T-cell (primary cell): ENCODE measurements at places on chromosomes 1 and 21.
A peak's percentile ranks its signal among the peaks of the same experiment; 100 is the strongest.

GRCh38 chr1:110188035-110188618 is 22.0 kb upstream of the KCNC4 start:
- DNase-seq, result no peak

- DNase-seq, result no peak
Observed at GRCh38 chr1:84792421-84792820, 100.6 kb downstream of the LPAR3 start.

GRCh38 chr1:183914276-183914675 is 109.4 kb downstream of the RGL1 start:
- DNase-seq, result no peak

GRCh38 chr1:175377394-175377793 is 184.8 kb upstream of the KIAA0040 start:
- DNase-seq, result no peak

DNA sequence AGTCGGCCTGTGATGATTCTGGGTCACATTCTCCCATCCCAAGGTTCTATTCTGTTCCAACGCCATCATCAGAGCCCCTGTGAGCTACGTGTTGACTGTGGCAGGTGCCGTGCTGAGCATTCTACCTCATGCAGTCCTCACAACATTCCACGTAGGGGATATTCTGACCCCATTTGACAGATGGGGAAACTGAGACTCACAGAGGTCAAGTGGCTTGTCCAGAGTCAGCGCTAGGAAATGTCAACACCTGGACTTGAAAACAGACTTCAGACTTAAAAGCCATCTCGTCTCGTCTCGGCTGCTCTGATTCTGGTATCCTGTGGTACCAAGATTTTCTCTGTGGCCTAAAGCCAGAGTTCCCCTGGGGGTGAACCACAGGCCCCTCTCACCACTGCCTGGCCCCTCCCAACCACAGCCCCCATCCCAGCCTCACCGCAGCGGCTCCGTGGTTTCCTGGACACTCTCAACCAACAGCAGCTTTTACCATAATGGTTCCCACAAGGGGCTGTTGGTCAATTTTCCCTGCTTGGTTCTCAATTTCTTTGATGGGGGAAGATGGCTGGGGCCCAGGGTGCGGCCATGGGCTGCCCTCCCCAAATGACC is 39.6 kb downstream of the SDC3 start:
- DNase-seq, result no peak

- no peak for DNase-seq
Observed at GRCh38 chr1:95126366-95126765, 9.2 kb downstream of the TLCD4 start.

DNA sequence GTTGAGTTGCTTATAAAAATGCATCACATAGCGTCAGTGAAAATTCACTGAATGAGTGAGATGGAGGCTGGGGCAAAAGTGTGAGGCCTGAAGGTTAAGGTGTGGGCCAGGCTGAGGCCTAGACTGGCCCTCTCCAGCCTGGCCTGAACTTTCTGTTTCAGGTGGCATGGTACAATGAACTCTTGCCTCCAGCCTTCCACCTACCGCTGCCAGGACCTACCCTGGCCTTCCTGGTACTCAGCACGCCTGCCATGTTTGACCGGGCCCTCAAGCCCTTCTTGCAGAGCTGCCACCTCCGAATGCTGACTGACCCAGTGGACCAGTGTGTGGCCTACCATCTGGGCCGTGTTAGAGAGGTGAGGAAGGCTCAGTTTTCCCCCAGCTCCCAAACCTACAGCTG is 7.1 kb downstream of the MMACHC start:
- DNase-seq, result no peak

DNA sequence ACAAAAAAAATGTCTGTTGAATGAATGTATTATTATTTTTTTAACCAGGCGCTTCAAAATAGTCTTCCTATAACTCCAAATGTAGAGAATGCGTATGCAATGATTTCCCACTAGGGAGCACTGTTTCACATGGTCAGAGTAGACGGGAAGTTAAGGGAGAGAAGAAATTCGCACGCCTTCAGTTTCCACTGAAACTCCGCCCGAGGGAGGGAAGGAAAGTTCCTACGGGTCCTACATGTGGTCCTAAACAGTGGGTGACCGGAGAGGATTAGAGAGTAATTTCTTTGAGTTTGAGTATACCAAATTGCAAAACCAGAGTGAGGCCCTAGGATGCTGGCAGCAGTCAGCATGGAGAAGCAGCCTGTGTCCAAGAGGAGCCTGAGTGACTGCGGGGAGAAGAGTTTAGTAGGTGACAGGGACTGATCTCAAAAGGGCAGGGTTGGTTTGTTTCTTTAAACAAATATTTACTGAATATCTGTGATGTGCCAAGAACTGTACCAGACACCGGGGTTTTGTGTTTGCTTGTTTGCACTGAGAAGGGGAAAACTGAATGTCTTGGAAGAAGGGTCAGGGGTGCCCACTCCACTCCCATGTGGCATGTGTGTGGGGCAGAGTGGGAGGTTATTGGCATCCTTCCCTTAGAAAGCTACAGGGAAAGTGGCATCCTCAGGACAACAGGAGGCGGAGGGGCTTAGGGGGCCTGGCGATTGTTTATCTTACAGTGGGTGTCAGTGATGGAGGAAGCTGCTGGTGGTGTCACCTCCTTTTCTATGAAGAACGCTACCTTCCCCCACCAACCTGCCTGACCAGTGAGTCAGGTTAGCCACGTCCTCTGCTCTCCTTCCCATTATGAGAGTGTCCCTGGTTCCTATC is 22.8 kb downstream of the RNU5D-1 start:
- no peak for DNase-seq

DNA sequence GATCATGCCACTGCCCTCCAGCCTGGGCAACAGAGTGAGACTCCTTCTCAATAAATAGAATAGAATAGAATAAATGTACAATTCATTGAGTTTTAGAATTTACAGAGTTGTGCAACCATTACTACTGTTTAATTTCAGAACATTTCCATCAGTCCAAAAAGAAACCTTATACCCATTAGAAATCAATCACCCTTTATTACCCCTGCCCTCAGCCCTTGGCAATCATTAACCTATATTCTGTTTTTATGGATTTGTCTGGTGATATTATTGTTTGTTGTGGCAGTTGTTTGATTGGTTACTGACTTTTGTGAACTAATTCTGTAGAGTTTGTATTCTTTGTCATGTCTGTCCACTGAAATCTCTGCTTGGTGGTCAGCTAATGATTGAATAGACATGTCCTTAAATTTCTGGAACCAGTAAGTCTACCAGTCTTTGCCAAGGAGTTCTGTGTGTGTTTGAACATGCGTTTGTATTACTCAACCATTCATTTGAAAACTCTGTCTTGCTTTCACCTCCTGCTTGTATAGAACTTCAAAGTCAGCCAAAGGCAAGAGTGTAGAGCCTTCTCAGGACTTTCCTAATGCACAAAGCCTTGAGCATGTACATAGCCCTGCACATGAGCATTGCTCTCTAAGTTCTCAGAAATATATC is 208.8 kb downstream of the GPR52 start:
- DNase-seq, result no peak

GRCh38 chr1:180950321-180950720 is 37.6 kb downstream of the KIAA1614 start:
- DNase-seq, result no peak

- no peak for DNase-seq
Observed at GRCh38 chr1:107404756-107405155, 263.9 kb downstream of the NTNG1 start.

DNA sequence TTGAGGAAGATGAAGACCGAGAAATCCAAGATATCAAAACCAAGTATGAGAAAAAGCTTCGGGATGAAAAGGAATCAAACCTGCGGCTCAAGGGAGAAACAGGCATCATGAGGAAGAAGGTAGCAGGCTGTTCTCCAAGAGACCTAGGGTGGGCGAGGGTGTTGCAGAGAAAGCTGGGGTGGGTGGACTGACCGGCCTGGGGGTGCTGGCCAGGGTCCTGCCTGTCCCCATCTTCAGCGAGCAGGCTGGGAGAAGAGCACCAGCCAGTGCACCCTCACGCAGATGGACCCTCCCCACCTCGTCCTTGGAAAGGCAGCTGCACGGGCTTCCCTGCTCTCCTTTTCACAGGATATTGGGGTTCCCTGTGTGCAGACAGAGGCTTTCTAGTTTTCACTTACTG is 46.9 kb upstream of the TMEM125 start:
- no peak for DNase-seq

- DNase-seq, result no peak
Observed at GRCh38 chr21:15676935-15677334, 52.8 kb upstream of the USP25 start.

DNA sequence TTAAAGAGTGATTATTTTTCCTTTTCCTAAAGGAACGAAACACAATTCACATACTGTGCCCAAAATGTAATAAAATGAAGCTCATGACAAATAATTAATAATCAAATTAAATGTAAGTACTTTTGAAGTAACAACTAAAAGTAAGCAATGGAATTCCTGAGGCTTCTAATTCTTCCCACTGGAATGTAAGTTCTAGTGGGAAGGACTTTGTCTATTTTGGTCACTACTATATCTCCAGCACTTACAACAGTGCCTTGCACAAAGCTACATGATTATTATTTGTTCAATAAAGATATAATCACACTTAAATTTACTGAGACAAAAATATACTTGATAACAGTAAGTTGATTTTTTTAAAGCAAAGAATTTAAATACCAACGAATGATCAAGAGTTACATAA is 128.8 kb downstream of the COQ8A start:
- no peak for DNase-seq

DNA sequence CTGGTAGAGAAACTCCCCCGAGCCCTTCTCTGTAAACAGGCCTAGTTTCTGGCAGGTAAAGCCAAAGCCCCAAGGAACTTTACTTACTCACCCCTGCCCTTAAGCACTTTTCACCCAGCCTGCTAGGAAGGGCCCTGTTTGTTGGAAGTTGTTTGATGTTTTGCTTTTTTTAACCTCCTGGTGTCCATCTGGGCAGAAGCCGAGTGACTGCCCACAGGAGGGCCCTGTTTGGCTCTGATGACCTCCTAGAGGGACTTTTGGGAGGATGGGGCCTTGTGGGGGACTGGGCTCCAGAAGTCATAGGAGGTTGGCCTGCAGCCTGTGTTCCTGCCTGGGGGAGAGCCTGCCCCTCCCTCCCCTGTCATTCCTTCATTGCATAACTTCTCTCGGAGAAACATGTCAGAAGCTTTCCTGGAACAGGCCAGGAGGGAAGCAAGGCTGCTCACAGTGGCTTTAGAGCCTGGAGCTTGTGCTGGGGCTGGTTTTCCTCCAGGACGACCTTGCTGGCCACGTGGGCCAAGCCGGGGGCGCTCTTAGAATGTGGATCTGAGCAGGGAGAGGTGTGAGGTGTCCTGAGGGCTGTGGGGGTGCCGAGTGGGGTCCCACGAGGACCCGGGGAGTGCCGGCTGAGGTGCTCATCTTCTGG is 33.9 kb downstream of the COQ8A start:
- DNase-seq, result no peak

GRCh38 chr1:25432749-25433388 is 2.2 kb downstream of the MACO1 start:
- DNase-seq, result no peak

- DNase-seq, result no peak
Observed at GRCh38 chr1:41200728-41201127, 41.4 kb downstream of the SCMH1 start.

- peak; percentile 9 for DNase-seq
Observed at GRCh38 chr1:163174524-163175437, 27.9 kb downstream of the RGS5 start.

- no peak for DNase-seq
Observed at GRCh38 chr1:52364235-52364839, 1.7 kb downstream of the CC2D1B start.

GRCh38 chr1:179142889-179143299 is 61.0 kb downstream of the TOR3A start:
- no peak for DNase-seq

GRCh38 chr1:19525607-19526545 is 40.5 kb upstream of the CAPZB start:
- no peak for DNase-seq

GRCh38 chr1:21357161-21357560 is 66.9 kb upstream of the ECE1 start:
- no peak for DNase-seq

- no peak for DNase-seq
Observed at GRCh38 chr1:241918879-241919278, 38.7 kb upstream of the BECN2 start.

GRCh38 chr1:155083052-155083541 is 4.5 kb downstream of the EFNA3 start:
- no peak for DNase-seq

DNA sequence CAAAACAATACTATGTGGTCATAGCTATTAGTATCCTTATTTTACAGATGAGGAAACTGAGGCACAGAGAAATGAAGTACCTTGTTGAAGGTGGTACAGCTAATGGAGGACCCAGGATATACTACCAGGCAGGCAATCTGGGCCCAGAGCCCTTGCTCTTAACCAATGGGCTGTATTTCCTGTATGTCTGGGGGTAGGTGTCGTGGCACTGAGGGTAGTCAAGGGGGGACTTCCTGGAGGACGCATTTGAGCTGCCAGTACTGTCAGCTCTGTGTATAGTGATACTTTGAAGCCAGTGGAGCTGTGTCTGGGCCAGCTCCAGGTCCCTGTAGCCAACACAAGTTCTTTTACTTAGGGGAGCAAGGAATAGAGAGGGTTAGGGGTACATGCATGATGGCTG is 34.9 kb downstream of the FAM151A start:
- no peak for DNase-seq

GRCh38 chr1:88224906-88225305 is 459.2 kb upstream of the PKN2 start:
- DNase-seq, result no peak

DNA sequence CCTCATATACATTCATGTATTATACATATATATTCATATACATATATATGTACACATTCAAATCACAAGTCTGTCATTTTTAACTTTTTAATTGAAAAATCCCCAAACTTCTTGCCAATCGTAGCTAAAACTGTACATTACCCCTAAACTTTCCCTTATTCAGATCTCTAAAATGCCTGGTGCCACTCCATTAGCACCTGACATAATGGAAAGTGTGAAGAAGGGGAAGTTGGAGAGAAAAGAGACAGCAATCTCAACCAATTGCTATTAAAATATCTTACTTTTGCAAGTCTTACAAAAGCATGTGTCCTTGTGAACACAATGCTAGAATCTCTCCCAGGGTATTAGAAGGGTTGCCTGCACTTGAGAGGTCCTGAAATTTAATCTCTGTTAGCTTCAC is 22.7 kb upstream of the PRKACB start:
- no peak for DNase-seq

- no peak for DNase-seq
Observed at GRCh38 chr1:234531151-234531635, 52.2 kb upstream of the TARBP1 start.

GRCh38 chr1:40310983-40311642 is 6.0 kb downstream of the COL9A2 start:
- no peak for DNase-seq

GRCh38 chr1:20233394-20233793 is 47.1 kb upstream of the PLA2G2C start:
- DNase-seq, result no peak
